ENCODE measurements at places on chromosomes 3 and 15.

- DNase-seq = no peak
These were observed 198.5 kb upstream of the GADL1 start for GRCh38 chr3:31092748-31093589.

DNA sequence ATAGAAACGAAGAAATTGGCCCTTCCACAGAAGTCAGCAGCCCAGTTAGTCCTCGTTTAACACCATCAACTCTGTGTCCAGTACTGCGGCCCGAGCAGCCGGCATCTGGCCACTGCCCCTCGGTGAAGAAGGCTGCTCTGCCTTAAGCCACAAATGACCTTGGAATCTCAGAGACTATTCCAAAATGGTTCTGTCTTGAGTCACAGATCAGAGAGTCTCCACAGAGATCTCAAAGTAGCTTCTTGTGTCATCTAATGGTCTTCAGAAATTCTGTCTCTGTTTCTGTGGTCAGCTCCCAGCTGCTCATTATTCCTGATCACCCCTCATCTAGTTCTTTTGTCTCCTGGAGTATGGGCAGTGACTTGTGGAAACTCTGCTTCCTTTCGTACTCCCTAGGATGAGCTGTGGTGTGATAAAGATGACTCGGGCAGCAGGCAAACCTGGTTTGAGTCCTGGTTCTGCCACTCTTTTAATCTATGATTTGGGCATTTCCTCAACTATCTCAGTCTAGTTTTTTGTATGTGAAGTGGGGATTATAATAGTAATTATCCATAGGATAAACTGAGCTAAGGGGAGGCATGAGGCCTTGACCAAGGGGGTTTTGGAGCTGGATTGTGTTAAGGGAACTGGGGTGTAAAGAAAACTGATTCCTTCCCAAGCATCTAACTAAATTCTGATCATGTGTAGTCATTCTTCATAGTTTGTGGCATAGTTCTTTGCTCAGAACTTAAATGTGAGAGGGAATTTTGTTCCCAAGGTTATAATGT, 22.6 kb downstream of the CRTC3 start:
- no peak for DNase-seq

DNA sequence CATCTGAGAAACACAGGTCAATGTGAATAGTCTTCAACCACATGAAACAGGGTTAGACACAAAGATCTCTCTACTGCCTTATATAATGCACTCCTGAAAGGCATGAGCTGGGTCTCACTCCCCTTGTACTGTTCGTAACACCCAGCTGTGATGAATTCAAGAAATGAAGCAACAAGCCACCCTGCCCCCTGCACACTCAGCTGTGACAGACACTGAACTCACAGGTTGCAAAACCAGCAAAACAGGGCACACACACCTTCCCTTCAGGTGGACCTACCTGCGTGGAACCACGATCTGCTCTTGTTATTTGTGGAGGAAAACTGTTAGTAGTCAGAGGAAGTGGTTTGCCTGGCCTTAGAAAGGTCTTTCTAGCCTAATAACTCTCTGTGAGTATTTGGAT, 64.5 kb downstream of the CERS3 start:
- DNase-seq = no peak

GRCh38 chr3:123884993-123885392, 861 bp upstream of the MYLK start:
- DNase-seq = no peak

- DNase-seq = no peak
These were observed 2.8 kb upstream of the RTP2 start for GRCh38 chr3:187705164-187705563.

GRCh38 chr3:99482191-99482590, 156.2 kb upstream of the COL8A1 start:
- DNase-seq = no peak
